HFFc6 (cell line): ENCODE measurements at places on chromosomes 6 and 20.
A peak's percentile ranks its signal among the peaks of the same experiment; 100 is the strongest.

DNA sequence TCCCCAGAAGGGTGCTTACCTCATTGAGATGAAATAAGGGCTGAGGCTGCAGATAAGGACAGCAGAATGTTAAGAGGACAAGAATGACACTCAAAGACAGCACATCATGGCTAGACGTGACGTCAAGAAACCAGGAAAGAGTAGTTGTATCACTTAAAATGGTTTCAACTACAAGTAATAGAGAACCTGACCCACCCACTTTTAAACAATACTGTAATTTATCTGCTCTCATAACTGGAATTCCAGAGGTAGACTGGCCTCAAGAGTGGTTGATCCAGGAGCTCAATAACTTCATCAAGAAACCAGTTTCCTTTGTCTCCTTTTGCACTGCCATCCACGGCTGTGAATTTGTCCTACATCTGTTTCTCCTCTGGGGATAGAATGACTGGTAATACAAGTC lies 187.1 kb downstream of the EYA4 start:
- DNase-seq = no peak

DNA sequence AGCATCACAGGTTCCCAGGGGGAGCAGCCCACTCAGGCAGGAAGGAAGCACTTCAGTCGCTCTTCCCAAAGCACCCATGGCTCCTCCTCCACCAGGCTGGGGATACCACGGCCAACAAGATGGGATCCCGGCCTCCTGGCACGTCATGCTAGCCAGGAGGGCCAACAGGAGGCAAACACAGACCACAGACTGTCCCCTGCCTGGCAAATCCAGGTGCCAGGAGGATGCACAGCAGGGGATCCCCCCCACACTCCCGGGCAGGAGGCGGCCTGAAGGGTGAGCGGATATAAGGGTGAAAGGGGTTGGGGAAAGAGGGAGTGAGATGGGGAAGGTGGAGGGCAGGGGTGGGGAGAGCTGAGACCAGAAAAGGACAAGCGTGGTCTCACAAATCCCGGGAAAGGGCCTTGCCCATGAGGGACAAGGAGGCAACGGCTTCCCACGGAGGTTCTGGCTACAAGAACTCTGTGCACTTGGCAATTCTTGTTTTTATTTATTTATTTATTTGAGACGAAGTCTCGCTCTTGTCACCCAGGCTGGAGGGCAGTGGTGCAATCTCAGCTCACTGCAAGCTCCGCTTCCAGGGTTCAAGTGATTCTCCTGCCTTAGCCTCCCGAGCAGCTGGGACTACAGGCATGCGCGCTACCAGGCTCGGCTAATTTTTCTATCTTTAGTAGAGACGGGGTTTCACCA lies 7.2 kb downstream of the PXDC1 start:
- DNase-seq = no peak

- peak; percentile 47 for DNase-seq
These were observed 8.1 kb downstream of the SYNJ2 start for GRCh38 chr6:157989541-157990289.

- no peak for DNase-seq
These were observed 35.3 kb downstream of the CD24 start for GRCh38 chr6:106939208-106939607.

GRCh38 chr20:62964700-62965099 lies 12.2 kb downstream of the SLC17A9 start:
- no peak for DNase-seq

- no peak for DNase-seq
These were observed 10.1 kb downstream of the HRH3 start for GRCh38 chr20:62209850-62210495.

GRCh38 chr6:41153451-41153850 lies 696 bp downstream of the TREML1 start:
- no peak for DNase-seq

DNA sequence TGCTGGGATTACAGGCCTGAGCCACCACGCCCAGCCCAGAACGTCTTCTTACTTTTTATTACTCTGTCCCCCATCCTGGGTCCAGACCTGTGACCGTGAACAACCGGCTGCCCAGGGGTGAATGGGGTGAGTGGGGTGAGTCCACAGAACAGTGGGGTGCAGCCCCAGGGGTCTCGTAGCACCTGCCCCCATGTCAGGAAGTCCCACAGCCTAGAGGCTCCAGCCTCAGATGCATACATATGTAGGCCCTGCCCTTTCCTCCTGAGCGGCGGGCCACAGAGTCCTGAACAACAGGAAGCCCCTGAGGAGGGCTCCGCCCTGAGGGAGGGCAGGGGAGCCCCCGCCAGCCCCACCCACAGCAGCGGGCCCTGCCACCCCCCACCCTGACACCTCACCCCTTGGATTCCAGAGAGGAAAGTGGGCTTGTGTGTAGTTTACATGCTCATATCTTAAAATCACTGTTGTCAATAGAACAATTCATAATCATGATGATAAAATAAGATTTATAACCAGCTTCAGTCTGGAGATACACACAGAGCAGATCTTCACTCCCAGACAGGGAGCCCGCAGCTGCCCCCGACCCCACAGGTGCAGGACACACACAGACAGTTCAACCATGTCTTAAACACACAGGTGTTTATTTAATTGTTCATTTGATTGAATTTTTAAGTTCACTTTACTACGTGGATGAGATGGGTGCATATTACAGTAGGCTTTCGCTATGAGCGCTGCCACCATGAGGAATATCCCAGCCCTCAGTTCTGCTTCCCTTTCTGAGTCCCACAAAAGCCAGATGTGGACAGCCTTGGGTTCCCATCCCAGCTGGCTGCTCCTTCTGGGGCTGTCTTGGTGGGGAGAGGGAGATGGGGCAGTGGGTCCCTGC lies 12.4 kb upstream of the GMEB2 start:
- no peak for DNase-seq

DNA sequence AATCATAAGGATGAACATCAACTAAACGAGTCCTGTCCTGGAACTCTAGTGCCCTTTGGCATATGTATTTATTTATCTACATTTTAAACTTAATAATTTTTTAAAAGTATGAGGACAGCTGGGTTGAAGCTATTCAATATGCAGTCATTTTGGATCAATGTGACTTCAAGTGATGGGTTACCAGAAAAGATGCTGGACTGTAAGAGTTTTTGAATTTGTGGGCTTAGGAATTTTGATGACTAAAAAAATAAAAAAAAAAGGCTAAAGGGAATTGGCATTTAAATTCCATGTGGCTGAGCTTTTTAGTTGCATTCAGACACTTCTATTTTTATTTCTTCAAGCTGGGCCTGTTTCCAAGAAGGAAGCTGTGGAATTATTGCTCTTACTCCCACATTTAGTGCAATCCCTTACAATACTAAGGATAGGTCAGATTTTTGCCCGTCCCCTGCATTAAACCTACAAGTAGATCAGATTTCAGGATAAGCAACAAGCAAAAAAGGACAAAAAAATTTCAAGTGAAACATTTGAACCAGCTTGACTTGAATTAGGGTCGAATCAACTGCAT lies 704.2 kb upstream of the CITED2 start:
- DNase-seq = peak; percentile 94

DNA sequence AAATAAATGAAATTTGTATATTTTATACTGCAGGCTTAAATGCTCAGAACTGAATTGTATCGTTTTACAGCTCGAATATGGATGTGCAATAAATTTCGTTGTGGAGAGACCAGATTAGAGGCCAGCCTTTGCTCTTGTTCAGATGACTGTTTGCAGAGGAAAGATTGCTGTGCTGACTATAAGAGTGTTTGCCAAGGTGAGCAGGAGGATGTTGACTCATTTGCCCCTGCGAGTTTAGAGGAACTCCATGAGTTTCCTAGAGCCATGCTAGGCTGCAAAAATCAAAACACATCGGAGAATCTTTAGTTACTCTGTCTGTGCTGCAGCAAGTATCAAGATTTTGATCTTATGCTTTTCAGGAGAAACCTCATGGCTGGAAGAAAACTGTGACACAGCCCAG lies 15.4 kb downstream of the ENPP3 start:
- DNase-seq = peak; percentile 9

GRCh38 chr6:154555073-154555677 lies 44.7 kb upstream of the CNKSR3 start:
- peak; percentile 57 for DNase-seq

DNA sequence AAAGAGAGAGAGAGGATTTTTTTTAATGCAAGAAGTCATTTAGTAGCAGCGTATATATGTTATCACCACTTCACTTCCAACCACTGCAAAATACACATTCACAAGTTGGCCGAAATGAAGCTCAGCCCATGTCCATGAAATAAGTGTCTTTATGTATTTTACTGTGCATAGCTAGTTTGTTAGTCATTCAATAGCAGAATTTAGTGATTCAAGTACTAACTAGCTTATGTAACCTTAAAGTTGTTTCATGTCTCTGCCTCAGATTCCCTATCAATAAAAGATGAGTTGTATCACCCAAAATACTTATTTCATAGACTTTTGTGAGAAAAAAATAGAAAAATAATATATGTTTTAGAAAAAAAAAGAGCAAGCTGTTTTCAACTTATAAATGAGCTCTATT lies 153.7 kb upstream of the PRDM1 start:
- no peak for DNase-seq

GRCh38 chr6:158032354-158032733 lies 50.7 kb downstream of the SYNJ2 start:
- DNase-seq = no peak

DNA sequence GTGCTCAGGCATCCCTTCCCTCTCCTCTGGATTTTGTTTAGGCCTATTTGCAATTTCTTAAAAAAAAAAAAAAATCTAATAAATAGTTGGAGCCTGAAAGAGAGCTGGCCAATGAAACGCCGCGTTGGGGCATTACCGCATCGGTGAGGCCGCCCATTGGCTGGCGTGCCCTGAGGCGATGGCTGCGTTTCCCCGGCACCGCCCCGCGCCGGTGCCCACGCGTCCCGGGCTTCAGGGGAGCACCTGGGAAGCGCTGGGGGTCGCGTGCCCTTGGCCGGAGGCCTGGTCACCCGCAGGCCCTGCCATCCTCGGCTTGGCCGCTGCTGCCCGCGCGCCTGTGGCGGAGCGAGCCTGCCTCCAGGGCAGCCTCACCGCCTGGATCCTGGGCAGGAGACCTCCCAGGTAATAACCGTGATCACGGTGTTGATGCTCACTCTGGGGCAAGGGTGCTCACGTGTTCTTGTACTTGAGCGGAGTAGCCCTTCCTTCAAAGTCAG lies 155.4 kb downstream of the NRN1 start:
- no peak for DNase-seq

- DNase-seq = no peak
These were observed 59.0 kb upstream of the AFDN start for GRCh38 chr6:167767715-167768107.

DNA sequence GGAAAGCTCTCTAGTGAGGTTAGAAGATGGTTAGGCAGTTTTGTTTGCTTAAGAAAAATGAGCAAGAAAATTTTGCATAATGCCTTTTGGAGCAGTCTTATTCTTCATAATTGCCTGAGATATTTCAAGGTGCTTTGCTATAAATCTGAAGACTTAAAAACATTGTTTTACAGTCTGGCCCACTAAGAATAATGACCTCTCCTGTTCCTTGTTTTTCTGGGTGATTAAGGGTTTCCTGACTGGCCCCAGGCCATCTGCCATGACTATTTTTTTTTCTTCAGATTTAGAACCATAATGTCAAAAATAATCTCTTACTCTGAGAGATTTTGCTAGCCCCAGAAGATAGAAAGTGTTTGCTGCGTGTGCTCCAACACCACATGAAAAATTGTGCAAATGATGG lies 72.3 kb upstream of the CENPW start:
- no peak for DNase-seq

GRCh38 chr6:148972481-148972880 lies 225.7 kb downstream of the UST start:
- no peak for DNase-seq

DNA sequence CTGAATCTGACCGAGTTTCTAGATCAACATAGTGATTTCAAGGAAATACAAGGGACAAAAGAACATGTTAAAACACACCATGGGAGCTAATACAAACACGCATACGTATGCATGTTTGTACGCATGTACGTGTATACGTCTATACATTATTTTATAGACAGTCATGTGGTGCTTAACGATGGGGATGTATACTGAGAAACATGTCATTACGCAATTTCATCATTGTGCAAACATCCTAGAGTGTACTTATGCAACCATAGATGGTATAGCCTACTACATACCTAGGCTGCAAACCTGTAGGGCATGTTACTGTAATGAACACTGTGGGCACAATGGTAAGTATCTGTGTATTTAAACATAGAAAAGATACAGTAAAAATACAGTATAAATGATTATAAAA lies 25.0 kb upstream of the NELFCD start:
- no peak for DNase-seq

DNA sequence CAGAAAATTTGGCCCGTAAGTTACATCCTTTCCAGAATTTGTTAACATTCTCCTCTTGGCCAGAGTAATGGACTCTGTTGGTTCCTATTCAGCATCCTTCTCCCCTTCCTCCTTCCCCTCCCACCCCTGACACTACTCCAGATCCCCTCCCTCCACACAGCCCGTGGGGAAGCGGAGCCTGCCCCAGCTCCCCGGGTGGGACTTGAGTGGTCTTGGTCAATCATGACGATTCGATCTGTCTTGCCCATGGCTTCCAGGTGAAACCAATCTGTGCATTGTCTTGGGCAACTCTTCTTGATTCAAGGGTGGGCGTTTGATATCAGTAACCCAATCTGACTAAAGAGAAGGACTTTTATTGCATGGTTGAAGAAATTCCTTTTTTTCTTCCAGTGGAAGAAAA lies 143.9 kb downstream of the ANKRD60 start:
- DNase-seq = no peak

- no peak for DNase-seq
These were observed 11.3 kb upstream of the ZNF335 start for GRCh38 chr20:45983279-45983743.

DNA sequence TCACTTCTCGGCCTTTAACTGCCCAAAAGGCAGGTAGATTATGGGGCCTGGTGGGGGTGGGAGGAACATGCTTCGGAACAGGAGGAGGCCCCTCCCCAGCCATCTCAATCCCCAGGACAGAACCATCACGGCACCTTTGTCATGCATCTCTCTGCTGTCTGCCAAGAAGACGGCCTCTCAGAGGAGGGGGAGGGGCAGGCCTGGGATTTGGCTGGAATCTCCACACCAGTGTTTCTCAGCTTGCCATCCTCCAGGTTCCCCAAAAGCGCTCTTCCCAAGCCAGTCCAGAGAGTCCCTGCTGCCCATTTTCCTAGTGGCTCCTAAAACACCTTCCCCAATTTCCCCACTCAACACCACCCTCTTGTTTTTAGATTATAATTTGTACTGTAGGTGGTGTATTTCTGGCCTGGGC lies 2.5 kb upstream of the POU5F1 start:
- DNase-seq = no peak

- peak; percentile 86 for DNase-seq
These were observed 534.7 kb upstream of the JARID2 start for GRCh38 chr6:14711056-14711703.

GRCh38 chr6:56549014-56549413 lies 93.7 kb downstream of the DST start:
- DNase-seq = no peak

- peak; percentile 39 for DNase-seq
These were observed 5.5 kb downstream of the MDGA1 start for GRCh38 chr6:37691904-37692806.
